CD8-positive, alpha-beta T cell (primary cell): ENCODE measurements at places on chromosomes 7 and 10.

- no peak for DNase-seq
These were observed 91.1 kb downstream of the VOPP1 start for GRCh38 chr7:55481155-55481554.

DNA sequence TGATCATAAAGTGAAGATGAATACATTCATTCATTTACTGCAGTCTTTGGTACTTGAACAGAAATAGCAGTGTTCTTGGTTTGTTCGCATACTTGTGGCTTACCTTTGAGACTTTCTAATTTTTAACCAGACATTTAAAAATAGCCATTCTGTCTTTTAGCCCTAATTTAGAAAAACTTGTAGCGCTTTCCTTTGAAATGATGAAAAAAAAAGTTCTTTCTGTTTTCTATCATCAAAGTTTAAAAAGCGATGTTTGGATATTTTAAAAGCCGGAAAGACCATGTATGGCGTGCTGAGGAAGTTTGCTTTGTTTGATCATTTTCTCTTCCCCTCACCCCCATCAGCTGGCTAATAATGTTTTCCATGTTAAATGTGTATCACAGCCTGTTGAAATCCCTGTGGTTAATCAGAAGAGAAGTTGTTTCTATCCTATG lies 116.3 kb downstream of the CUX1 start:
- no peak for DNase-seq

DNA sequence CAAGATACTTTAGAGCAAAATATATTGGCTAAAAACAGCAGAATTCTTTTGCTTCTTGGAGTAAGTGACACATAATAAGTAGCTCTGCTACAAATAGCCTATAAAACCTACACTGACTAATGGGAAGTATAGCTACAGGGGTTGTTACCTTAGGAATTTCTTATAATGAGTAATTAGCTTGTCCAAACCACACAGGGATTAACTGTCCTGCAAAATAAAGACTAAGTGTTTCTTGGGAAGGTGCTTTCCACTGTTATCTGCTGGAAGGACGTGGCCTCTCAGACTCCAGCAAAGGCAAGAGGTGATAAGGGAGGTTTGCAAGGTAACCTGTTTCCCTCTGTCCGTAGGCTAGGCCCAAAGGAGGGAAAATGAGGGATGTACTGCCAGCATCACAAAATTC lies 302.4 kb downstream of the DOCK4 start:
- no peak for DNase-seq

GRCh38 chr10:60148266-60148840 lies 241.3 kb downstream of the ANK3 start:
- DNase-seq: no peak

DNA sequence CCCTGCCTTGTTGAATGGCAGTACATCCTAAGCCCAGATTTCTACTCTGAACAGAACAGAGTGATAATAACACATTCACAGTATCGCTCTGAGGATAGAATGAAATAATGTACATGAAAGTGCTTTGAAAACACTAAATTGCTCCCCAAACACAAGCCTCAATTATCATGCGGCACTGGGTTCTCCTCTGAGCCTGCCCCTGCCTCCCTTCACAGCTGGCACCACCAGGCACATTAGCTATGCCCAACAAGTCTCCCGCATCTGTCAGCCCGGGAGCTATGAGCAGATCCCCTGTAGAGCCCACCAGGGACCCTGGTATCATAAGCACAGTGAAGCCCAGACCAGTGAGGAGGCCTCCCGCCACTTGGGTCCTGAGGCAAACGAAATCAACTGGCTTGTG lies 405.5 kb downstream of the GRID1 start:
- DNase-seq: no peak

DNA sequence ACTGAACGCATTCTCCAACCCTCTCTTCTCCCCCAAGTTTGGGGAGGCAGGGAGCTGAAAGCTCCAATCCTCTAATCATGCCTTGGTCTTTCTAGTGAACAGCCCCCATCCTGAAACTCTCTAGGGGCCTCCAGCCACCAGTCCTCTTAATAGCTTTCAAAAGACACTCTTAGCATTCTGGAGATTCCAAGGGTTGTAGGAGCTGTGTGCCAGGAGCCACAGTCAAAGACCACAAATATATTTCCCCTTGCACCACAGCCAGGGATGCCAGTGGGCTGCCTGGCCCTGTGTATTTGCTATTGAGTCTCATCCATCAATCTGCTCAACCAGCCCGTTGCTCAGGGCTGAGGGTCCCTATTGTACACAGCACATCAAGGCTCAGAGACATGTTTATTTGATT lies 18.5 kb upstream of the MLXIPL start:
- no peak for DNase-seq

DNA sequence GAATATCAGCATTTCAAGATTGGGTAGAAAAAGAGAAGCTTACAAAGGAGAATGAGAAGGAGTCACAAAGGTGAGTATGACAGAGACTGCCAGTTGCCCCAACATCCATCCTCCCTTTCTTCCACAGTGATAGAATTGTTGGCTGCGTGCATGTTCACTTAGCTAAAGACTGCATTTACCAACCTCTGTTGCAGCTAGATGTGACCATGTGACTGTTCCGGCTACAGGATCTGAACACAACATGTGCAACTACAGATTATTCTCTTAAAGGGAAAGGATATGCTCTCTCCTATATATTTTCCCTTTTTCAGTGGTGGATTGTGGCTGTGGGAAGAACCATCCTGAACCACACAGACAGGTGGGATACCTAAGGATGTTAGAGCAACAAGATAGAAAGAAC lies 60.5 kb upstream of the ZNRF2 start:
- DNase-seq: no peak

DNA sequence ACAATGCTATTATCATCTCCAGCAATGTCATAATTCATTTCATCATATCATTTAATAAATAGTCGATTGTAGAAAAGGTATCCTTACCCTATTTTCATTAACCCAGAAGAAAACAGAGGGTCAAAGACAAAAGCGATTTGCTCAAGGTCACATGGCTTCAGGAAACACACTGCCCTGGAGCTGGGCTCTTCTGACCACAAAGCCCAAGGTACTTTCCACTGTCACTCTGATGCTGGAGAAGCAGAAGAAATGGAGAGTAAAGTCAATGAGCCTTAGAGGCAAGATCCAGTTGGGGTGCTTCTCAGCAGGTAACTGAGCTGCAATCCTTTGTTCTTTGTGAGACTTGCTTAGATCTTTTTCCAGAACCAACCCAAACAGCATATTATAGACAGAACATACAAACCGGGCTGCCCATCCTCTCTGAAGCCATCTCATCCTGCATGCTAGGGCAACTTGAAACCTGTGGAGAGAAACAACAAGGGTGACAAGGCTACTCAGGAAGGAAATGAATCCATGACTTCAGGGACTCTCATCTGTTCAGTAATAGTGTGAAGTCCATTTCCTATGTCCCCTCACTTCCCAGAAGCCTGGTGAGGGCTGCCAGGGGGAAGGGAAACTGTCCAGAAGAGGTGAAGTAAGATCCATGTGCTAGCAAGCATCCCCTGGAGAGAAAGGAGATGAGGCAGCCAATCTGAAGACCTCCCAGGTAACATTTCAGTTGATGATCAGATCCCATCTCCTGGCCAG lies 148.6 kb upstream of the SVIL start:
- DNase-seq: no peak

- no peak for DNase-seq
These were observed 427.4 kb downstream of the PTPRN2 start for GRCh38 chr7:158160199-158160598.

DNA sequence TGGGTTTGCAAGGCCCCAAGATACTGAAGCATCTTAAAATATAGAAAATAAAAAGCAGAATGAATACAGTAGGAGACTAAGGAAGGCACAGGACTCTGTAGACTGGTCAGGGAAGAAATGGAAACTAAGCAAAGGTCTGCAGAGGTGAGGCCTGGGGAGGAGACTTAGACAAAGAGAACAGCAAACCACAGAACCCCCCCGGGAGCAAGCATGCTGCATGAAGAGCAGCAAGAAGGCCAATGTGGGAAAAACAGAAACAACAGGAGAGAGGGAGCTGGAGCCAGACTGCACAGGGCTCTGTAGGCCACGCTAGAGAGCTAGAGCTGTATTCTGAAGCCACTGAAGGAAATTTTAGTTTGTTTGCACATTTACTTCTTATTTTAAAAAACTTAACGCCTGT lies 45.7 kb upstream of the ARID5B start:
- DNase-seq: no peak

GRCh38 chr7:82056282-82056681 lies 286.4 kb upstream of the HGF start:
- DNase-seq: no peak

- peak; percentile 71 for DNase-seq
These were observed 42.4 kb downstream of the STARD3NL start for GRCh38 chr7:38220452-38220851.

DNA sequence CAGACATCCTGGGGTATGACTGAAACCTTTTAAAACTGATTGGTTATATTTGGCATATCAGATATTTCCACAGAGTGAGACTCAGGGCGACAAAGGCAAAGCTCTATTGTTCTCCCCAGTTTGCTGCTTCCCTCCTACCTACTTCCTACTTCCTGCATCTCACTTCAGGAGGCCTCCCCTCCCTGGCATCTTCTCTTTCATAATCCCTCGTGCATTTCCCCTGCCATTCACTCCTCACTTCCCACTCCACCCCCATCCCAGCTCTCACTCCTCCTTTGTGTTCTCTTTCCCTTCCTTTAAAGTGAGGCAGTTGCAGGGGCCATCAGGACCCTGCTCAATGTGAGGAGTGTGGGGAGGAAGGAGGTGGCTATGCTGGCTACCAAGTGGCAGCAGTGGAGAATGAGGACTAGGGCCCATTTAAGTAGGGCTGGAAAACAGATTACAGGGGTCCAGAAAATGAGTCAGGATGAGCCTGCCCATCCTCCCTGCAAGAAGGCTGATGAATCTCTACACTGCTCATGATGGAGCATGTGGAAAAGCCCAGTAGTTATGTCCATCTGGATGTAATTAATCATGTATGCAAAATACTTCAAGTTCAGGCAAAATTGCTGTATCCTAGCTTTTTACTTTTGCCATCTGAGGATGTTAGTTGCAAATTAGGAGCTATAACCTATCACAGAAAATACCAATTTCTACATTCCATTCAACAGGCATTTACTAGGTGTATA lies 311.8 kb upstream of the IMMP2L start:
- DNase-seq: no peak

- DNase-seq: no peak
These were observed 2.7 kb upstream of the TPST1 start for GRCh38 chr7:66202441-66202840.

DNA sequence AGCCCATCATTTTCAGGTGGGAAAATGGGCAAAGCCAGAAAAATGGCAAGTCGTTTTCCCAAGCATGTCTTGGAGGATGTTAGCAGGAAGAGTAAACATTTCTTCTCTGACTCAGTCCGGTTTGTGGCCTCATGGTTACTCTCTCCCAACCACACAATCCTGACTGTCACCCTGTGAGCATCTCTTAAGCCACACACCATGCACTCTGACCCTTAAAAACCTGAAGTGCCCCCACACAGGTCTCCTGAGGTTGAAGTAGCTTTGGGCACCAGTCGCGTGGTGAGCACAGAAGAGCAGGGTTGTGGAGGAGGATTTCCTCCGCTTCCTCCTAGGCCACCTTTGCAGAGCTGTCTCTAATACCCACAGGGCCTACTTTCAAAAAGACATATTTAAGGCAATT lies 387.3 kb upstream of the NPVF start:
- no peak for DNase-seq

DNA sequence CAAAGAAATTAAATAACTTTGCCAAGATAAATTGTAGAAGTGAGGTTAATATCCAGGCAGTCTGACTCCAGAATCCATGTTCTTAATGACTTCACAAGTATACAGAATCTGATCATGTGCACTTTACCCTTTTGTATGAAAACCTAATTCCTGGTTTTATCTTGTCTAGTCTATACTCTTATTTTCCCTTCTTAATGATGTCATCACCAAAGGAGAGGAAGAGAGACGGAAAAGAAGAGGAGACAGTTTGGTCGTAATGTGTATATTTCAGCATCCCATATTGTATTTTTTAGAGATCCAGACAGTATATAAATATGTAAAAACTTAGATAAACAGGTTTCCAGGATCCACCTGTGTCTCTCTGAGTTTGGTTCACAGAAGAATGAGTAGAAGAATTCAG lies 159.9 kb upstream of the MDFIC start:
- DNase-seq: no peak

DNA sequence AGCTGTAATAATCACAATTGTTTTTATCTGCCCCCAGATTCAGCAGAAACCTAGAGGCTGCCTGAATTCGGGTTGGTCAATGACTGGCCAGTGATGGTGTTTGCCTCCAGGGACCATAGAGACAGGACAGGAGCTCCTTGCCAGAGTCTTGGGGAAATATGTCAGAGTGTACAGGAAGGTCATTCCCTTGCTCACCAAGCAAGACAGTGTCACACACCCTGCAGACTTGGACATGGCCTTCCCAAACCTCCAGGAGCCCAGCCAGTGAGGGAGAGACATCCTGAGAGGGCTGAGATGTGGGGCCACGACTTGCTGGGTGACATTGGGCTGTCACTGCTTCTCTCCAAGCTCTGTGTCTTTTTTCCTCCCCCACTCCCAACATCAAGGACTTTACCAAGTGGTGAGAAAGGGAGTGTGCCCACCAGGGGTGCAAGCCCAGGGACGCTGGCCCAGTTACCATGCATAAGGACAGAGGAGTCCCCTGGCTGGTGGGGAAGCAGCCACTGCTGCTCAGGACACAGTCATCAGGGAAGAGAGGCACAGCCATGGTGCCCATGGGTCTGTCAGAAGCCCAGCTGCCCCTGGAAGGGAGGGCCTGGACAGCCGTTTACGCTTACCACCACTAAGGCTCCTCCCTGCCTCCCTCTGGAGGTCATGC lies 25.3 kb upstream of the C10orf53 start:
- DNase-seq: no peak

DNA sequence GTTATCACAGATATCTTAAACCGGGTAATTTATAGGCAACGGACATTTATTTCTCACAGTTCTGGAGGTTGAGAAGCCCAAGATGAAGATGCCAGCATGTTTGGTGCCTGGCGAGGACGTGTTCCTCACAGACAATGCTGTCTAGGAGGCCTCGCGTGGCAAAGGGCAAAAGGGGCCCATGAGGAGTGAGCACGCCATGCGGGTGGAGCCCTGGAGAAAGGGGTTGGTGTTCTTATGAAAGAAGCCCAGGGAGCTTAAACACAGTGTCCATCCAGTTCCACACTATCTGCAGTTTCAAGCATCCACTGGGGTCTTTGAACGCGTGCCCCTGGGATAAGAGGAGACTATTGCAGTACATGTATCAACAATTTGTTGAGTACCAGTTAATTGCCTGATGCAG lies 51.4 kb downstream of the CXCL12 start:
- DNase-seq: no peak

DNA sequence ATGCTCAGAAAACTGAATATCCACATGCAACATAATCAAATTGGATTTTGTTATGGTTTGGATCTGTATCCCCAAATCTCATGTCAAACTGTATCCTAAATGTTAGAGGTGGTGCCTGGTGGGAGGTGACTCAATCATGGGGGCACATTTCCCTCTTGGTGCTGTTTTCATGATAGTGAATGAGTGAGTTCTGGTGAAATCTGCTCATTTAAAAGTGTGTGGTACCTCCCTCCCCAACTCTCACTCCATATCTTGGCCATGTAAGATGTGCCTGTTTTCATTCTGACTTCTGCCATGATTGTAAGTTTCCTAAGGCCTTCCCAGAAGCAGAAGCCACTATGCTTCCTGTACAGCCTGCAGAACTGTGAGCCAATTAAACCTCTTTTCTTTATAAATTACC lies 239.6 kb upstream of the KLF14 start:
- DNase-seq: no peak

- DNase-seq: no peak
These were observed 107.4 kb downstream of the UBE2H start for GRCh38 chr7:129845178-129845971.

- no peak for DNase-seq
These were observed 23.4 kb downstream of the DOCK4 start for GRCh38 chr7:112182749-112183148.
